ENCODE measurements at places on chromosomes 6 and 20. TPM values are rescaled to one million over a fixed set of nuclear protein-coding genes. Genes with fewer than 3 reads are reported as not detected.

MEI4 gene
- not detected for polyA plus RNA-seq

TTBK1 gene
- polyA plus RNA-seq: 0.03 TPM

GRCh38 chr6:83443516-83443915 is 12.7 kb upstream of the ME1 start:
- no peak for DNase-seq

DNA sequence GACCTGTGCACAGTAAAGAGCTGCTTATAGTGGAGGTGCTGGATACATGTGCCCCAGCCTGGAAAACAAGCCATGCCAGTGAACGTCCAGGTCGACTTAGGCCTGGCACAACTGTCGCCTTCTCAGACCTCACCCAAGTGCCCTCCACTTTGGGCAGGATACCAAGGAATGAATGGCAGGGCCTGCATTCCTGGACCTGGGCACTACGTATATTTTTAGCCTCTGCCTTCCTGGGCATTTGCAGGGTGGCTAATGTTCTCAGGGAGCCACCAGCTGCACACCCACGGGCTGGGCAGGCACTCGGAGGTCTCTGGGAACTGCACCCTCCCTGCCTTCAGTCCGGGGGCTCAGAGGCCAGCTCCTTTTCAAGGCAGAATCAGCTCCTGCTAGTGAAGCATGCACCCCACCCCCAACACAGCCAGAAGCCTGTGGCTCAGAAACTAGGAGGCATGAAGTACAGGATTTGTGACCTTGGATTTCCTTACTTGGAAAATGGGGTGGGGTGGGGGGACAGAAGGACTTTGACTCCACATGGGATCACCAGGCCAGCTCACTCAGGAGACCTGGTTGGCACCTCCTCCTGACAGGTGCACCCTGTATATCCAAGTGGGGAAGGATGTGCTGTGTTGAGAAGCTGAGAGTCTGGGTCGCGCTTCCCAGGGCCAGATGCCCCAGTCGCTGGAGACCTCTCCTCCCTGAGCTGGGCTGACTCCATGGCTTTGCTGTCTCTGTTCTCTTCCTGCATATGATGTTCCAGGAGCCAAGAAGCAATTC is 2.5 kb upstream of the LSM14B start:
- no peak for DNase-seq

COMMD7 gene
- 70.0 TPM for polyA plus RNA-seq

- peak; percentile 20 for DNase-seq
These were observed 574 bp downstream of the RPS12 start for GRCh38 chr6:132814716-132815570.

DNA sequence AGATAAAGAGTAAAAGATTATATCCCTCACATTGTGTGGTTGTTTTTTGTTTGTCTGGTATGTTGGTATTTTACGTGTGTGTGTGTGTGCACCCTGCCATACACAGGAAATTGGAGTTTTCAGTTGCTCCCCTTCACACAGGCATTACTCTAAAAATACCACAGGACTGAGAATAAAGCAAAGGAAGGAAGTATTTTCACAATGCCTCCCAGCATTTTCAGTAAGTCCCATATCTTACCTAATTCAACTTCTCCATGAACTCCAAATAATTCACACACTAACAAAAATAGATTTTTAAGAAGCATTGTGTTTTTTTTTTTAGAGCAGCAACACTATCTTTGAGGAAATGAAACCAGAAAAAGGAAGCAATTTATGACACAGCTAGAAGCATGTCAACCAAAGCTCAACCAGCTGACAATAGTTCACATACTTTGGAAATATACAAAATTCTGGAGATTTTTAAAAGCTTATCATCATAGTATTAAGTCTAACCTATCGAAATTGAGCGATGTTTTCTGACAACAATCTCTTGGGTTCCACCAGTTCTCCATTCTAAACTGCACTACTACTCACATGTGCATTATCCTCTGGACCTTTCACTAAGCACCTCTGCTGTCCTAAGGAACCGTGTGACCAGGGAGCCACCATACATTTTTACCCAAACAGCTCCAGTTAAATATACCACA is 2.1 kb downstream of the UBE2J1 start:
- no peak for DNase-seq

MUC22 gene
- polyA plus RNA-seq: not detected

DNA sequence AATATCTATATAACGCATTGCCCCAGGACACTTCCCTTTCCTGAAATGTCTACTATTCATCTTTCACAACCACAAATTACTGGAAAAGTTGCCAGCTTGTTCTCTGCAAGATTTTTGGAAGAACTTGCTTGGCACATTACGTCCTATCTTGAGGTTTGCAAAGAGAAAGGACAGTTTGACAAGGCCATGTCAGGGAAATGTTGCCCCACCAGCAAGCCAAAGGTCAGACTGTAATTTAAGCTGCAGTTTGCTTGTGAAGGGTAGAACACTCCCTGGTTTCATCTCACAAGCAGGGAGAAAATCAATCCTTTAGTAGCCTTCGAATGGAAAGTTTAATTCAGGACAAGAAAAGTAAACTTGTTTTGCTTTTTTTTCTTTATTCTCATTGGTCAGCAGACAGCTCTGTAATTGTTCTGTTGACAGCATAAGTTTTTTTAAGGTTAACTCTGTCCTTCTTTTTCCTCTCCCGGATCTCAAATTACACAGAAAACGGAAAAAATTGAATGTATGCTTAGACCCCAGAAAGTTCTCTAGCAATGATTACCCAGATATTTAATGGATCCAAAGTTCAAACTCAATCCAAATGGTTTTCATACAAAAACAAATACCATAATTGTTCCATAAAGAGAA is 541.8 kb upstream of the NRSN1 start:
- DNase-seq: peak; percentile 62

CSNK2B gene
- polyA plus RNA-seq: 84.9 TPM

GRCh38 chr6:101722471-101722870 is 329.0 kb downstream of the GRIK2 start:
- DNase-seq: peak; percentile 0

DNA sequence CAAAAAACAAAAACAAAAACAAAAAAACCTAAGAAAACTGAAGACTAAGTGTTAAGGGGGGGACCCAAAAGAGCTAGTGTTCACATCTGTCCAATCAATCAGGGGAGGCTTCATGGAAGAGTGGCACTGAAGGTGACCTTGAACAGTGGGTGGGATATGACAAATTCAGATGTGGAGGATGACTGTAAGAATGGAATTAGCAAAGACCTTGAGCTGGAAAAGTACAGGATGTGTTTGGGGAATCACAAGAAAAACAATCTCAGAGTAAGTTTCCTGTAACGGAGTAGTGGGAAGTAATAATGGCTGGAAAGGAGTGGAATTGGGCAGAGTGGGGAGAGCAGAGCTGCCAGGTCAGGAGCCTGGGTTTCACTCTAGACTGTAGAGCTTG is 2.9 kb upstream of the IER3 start:
- DNase-seq: no peak

DNA sequence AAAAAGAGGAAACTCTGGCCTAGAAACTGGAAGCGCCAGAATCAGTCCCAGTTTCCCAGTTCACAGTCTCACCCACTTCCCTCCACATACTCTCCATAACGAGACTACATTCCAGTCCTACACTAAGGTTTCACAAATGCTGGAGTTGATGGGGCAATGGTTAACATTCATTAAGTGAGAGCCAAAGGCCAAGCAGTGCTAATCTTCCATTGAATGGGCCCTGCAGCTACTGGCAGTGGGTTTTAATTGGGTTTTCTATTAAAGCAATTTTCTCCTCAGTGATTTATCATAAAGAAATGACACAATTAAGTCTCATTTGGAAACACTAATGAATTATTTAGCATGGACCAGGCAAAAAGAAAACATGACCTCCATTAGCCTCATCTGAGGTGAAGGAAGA is 20.8 kb upstream of the NRSN1 start:
- DNase-seq: no peak
